ENCODE measurements at places on chromosomes 7 and 10. TPM values are rescaled to one million over a fixed set of nuclear protein-coding genes. Genes with fewer than 3 reads are reported as not detected.

GRCh38 chr7:155935005-155935557 is 122.8 kb upstream of the SHH start:
- DNase-seq, result no peak

GRCh38 chr7:127870231-127870907 is 160.9 kb downstream of the LRRC4 start:
- DNase-seq, result no peak

GRCh38 chr7:46058086-46058823 is 137.2 kb upstream of the IGFBP3 start:
- no peak for DNase-seq

GRCh38 chr7:28725911-28726310 is 232.2 kb downstream of the TRIL start:
- DNase-seq, result no peak

- DNase-seq, result no peak
These were observed 21.8 kb downstream of the DHX32 start for GRCh38 chr10:125859128-125859817.

DNA sequence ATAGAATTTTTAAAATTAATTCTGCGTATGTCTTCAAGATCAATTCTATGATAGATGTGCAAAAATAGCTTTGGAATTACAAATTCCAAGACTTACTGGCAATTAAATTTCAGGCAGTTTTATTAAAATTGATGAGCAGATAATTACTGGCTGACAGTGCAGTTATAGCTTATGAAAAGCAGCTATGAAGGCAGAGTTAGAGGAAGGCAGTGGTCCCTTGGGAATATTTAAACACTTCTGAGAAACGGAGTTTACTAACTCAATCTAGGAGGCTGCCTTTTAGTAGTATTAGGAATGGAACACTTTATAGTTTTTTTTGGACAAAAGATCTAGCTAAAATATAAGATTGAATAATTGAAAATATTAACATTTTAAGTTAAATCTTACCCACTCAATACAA is 70.8 kb downstream of the CFTR start:
- no peak for DNase-seq

GRCh38 chr7:77157446-77157845 is 35.0 kb downstream of the CCDC146 start:
- no peak for DNase-seq

GRCh38 chr7:500521-501420 is 18.9 kb downstream of the PDGFA start:
- no peak for DNase-seq

DNA sequence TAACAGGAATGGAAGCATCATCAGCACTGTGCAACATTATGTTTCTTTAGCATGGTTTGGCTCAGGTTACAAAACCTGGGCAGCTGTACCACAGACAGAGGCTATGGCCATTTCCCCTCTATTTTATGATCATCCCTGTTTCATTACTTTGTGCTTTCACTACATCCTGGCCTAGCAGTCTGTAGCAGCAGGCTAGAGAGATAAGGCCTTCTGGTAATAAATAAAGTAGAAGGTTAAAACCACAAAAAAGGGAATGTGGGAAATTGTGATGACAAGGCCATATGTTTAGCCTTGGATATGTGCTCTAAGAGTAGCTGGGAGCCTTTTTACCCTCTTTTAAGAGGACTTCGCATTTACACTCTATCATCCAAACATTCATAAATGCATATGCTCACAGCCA is 266.2 kb upstream of the PHF14 start:
- DNase-seq, result no peak

GRCh38 chr10:104472505-104472904 is 118.9 kb downstream of the CFAP58 start:
- no peak for DNase-seq

- no peak for DNase-seq
These were observed 462 bp downstream of the KIAA1549 start for GRCh38 chr7:138980563-138981291.

DNA sequence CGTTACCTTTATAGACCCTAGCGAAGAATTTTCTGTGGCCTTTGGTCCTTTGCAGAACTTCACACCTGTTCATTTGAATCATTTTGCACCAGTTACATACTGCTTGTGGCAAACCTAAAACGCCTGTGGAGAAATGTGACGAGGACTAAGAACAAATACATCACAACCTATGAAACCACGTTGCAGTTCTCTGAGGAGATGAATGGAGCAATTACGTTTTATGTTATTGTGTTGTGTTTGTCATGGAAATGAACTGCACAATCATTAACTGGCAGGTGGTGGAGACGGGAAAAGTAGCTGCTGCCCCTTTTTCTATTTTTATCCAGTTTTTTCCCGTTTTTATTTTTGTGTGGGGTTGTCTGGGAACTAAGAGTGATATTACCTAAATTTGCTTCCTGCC is 505.5 kb downstream of the SDK1 start:
- no peak for DNase-seq

- no peak for DNase-seq
These were observed 340.1 kb downstream of the WDR37 start for GRCh38 chr10:1396297-1396635.

- no peak for DNase-seq
These were observed 119.5 kb downstream of the OTUD1 start for GRCh38 chr10:23558361-23558799.

GRCh38 chr10:61110188-61110844 is 166.3 kb upstream of the RHOBTB1 start:
- DNase-seq, result no peak

GRCh38 chr10:131513445-131513844 is 201.9 kb upstream of the TCERG1L start:
- DNase-seq, result no peak

DNA sequence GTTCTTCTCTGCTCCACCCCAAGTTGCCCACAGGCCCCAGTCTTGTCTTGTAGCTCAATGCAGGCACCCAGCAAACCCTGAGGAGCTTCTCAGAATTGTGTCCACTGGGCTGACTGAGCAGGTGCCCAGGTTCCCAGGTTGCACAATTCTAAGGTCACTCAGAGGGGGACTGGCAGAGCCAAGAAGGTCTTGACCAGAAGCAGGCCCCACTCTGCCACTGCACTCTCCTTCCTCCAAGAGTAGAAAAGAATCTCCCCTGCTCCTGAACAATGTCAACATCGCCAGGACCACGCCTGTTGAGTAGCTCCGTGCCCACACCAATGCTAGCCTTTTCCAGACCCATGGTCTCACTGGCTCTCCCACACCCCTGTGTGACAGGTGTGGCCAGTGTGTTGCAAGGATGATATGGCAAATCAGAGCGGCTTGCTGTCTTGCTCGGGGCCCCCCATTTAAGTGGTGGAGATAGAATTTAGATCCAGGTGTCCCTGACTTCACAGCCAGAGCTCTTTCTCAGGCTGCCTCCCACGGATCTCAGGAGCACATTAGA is 577 bp downstream of the LRRC18 start:
- no peak for DNase-seq

DNA sequence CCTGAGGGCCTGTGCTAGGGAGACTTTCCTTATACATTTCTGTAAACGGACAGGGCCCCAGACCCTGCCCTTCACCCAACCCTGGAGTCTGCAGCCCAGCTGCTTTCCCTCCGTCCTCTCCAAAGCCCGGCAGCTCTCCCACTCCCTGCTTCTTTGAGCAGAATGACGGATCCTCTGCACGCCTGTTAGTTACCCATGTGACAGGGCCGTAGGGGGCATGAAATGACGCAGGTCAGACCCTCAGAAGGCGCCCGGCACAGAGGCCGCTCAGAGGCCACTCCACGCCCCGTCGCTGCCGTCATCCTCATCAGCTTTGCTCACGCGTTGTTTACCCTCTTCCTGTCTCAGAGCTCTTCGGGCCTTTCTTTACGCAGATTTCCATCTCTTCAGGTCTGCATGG is 60.2 kb upstream of the MKRN1 start:
- DNase-seq, result no peak

- no peak for DNase-seq
These were observed 144.6 kb downstream of the NRCAM start for GRCh38 chr7:108311446-108312168.

GRCh38 chr7:117085275-117085674 is 132.0 kb downstream of the ST7 start:
- DNase-seq, result no peak

DNA sequence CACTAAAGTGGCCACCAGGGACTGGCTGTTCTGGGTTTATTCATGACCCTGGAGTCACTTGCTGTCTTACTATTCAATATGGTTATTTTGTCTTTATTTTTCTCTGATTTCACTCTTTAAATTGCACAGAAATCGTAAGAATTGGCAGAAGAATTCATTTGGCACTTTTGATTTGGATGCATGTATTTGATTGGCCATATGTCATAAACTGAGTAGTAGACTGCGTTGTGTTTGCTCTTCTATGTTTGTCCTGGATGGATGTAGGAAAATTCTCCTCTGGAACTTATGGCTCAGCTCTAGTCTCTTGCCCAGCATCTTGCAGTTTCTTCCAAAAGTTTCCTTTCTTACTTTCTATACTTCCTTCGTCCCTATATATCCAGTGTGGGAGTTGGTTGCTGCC is 452.7 kb downstream of the GATA3 start:
- no peak for DNase-seq

DNA sequence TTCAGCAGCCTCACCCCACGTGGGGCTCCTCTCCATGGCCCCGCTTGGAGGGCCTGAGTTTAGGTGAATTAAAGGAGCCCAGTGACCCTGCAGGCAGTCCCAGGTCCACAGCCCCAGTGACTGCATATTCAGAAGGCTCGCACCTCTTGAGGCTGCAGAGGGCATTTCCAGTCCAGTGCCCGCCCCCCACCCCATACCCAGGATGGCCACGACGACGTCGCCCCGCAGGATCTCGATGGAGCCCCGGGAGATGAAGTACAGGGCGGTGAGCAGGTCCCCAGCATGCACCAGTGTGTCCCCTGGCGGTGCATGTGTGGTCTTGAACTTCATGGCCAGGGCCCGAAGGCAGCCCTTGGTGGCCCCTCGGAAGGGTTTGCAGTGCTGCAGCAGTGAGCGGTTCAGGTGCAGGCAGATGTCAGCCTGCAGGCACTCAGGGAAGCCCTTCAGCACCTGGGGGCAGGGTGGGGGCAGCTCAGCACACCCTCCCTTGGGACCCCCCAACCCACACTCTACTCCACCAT is 28.1 kb downstream of the KCNH2 start:
- no peak for DNase-seq

DNA sequence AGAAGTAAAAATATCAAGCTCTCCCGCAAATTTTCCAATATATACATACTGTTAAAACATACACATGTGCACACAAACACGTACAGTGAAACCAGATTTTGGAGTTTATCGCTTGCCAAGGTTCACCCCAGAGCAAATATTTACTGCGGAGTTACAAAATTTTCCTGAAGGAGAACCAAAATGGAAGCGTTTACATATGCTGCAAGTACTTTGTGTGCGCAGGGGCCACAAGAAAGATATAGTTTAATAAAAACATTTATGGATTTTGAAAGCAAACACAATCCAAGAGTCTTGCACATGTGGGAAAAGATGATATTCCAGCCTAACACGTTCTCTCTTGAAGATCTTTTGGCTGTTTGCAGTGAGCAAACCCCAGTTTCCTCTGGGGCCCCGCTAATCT is 301.3 kb upstream of the NFE2L3 start:
- DNase-seq, result no peak

DNA sequence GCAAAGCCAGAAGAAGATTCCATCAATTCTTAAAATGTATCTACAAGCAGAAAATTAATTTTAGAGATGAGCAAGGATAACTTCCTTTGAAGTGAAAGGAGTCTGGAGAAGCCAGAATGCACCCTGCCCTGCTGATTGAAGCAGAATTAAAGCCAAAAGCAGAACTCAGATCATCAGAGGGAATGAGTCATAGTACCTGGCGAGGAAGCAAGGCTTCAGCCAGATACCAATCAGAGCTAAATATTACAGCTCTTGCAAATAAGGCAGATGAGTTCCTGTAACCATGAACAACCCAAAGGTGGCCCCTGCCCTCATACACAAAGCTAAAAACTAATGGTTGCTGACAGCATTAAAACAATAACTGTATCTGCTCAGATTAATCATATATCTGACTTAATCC is 10.4 kb downstream of the HTR7 start:
- no peak for DNase-seq

The BMPER gene
- not detected for total RNA-seq

The SEMA3D gene
- total RNA-seq, result not detected

The MLXIPL gene
- total RNA-seq, result not detected

The NKX1-2 gene
- total RNA-seq, result not detected

The ESYT2 gene
- 52.5 TPM for total RNA-seq

The PTPN20 gene
- total RNA-seq, result 1.8 TPM

The AGAP5 gene
- 5.4 TPM for total RNA-seq

The C10orf62 gene
- total RNA-seq, result not detected

The COL28A1 gene
- not detected for total RNA-seq

The ZNF736 gene
- 24.6 TPM for total RNA-seq

All from activated naive CD8-positive, alpha-beta T cell treated with anti-CD3 and anti-CD28 coated beads for 36 hours (primary cell).